ENCODE measurements at places on chromosomes 4 and X. TPM values are rescaled to one million over a fixed set of nuclear protein-coding genes. Genes with fewer than 3 reads are reported as not detected.

DNA sequence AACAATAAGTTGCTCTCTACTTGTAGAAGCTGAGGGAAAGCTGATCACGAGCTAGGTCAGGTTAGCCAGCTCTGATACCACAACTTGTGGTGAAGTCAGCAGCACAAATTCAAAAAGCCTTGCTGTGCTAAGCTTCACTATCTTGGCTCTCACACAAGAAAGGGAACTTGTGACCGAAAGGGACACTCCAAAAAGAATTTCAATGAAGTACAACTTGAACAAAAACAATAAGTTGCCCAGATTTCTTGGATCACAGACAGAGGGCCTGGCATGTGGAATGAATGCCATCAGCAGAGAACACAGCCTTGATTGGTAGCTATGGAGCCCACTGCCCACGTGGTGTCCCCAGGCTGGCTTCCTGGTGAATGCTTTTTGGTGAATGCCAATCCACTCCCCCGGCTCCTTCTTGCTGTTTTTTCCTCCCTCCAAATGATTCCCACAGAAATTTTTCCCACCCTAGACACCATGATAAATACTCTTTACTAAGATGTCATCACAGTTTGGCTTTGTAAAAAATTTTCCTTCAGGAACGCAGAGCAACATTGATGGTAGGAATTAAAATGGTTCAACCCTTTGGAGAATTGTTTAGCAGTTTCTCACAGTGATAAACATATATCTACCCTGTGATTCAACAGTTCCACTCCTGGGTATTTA, 82.6 kb downstream of the ANXA3 start:
- DNase-seq: no peak

SSX2B gene
- 0.17 TPM for total RNA-seq

DNA sequence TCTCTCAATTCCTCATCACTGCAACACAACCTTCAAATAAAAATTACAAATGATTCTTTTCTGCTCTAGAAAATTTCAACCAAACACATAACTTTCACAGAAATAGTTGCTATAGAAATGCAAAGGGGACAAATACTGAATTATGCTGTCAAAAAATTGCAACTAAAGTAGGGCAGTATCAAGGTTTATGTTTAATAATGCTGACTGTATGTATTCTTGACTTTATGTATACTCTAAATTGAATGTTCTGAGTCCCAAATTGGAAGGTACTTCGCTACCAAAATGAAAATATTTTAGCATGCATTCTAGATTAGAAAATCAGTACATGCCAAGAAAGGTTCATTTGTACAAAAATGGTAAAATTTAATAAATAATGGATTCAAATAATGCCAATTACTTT, 237.3 kb upstream of the TET2 start:
- no peak for DNase-seq

- no peak for DNase-seq
These were observed 347.8 kb downstream of the GRID2 start for GRCh38 chr4:92651536-92651935.

DNA sequence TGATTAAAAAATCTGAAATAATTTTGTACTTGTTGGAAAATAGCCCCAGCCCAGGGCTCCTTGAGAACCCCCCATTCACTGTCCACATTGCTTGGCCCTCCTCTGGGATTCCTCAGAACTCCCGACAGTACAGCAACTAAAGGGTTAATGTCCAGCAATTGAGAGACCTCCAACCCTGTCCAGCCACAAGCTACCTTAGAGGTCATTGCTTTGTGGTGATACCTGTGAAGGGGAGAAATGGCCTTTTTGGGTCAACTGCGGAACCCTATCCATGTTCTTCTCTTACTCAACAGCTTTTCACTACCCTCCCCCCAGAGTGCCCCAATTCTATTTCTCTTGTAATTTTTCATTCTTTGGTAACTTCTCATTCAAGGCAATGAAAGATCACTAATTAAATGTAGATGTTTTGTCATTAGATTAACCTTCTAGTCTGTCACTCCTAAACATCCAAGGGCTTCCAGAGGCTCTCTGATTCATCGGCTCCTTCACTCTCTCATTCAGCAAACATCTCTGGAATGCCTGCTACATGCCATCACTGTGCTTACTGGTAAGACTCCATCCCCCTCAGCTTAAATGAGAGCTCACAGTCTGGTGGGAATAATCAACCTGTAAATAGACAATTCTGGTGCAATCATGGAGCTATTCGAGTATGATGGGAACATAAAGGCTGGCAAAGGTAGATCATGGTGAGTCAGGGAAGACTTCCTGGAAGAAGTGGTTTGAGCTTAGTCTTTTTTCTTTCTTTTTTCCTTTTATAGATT, 241.4 kb upstream of the PGRMC2 start:
- peak; percentile 88 for DNase-seq

DNA sequence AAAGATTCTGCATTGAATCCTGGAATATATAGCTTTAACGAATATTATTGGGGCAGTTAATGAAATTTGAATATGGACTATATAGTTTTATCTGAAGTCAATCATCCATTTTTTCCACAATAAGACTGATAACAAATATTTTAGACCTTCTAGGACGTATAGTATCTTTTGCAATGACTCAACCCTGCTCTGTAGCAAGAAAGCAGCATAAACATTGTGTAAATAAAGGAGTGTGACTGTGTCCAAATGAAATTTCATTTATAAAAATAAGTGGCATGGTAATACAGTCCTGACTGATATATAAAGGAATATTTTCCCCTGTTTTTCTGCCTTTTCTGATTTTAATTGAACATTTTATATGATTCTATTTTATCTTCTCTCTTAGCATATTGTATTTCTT, 947.7 kb upstream of the SLIT2 start:
- no peak for DNase-seq
